ENCODE measurements at places on chromosomes 5 and 9.

DNA sequence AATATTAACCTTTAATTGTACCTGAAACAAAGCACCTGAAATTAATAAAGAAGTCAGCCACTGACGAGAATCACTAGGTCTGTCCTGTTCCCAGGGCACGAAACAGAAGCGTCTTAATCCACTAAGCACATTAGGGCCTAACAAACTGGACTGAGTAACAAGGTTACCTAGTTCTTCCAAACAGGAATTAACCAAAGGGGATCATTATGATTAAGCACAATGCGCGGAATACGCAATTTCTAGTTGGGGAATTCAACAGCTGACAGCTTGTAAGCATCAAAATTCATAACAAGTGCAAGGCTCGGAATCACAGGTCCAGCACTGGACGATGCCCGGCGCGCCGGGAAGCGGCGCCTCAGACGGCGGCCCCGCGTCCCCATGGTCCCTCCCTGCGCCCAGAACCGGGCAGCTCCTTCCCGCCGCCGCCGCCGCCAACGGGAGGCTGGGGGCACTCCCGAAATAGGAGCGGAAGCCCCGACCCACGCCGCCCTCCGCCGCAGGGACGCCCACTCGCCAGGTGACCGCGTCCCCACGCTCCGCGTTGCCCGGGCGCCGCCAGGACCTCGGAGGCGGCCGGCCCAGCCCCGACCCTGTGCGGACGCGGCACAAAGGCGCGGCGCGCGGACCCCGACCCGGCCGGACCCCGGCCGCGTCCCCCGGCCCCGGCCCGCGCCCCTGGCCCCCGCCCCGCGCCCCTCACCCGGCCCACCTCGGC lies 898 bp downstream of the CAMSAP1 start:
- peak; percentile 12 for DNase-seq

DNA sequence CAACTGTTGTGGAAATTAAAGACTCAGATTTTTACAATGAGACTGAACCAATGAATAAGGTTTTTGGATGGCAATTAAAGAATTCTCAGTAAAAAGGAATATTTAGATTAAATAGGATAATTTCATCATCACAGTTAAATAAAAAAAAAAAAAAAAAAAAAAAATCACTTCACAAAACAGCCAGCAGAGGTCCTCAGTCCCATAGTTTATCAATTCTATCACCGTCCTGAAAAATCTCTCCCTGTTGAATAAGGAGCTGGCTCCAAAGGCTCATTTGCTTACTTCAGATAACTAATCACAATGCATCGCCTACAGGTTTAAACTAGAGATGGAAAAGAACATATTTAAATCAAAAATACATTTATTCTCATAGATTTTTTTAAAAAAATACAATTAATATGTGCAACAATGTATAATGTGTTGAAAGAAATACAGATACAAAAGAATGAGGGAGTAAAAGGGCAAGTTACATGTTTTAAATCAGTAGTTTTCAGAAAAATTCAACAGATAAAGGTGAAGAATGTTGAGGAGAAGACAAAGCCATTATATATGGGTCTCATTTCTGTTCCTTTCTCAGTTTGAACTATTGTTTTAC lies 175.8 kb upstream of the CHD1 start:
- DNase-seq: peak; percentile 27

GRCh38 chr5:6737043-6737941 lies 24.1 kb downstream of the TENT4A start:
- DNase-seq: no peak

GRCh38 chr5:147346006-147346561 lies 111.3 kb downstream of the STK32A start:
- DNase-seq: no peak

DNA sequence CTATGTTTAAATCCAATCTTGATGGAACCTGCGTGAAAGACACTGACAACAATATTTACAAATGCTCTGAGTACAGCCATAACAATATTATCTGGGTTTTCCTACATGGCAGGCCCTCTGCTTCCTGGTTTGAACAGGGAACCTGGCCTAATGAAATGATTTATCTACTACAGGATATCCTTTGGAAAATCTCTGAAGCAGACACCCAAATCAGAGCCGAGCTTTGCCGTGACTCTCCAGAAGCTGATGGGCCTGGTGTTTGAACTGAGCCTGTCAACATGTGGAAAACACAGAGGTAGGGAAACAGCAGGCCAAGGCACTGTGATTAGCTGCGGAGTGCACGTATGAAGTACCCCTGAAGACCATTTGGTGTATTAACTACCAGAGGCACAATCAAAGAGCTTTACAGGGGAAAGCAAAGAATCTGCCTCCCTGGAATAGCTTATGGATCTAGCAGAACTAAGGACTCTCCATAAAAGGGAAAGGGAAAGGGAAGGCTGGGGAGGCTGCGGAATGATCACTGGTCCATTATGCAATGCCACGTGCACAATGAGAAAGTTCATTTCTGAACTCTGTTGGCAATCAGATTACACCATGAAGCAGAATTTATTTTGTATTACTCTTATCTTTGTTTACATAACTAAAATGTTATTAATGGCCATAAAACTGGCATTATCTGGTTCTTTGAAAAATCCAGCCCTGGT lies 321.9 kb downstream of the EBF1 start:
- DNase-seq: no peak

DNA sequence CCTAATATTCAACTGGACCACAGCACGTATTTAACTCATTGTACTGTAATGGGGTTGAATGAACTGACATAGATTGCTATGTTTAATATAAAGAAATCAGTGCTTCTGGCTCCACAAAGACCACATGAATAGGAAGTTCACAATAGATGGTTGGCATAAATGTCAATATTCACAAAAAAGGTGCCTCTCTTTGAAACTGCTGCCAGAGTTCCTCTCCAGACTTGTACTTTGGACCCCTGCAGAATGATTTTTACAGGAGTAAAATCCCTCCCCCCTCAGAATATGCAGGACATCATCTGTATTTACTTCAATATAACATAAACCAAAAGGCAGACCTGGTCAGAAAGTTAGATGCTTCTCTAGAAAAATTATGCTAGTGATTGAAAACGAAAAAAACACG lies 508.5 kb upstream of the DAP start:
- no peak for DNase-seq

- no peak for DNase-seq
Measured at GRCh38 chr5:100553209-100553608, 18.0 kb downstream of the FAM174A start.

DNA sequence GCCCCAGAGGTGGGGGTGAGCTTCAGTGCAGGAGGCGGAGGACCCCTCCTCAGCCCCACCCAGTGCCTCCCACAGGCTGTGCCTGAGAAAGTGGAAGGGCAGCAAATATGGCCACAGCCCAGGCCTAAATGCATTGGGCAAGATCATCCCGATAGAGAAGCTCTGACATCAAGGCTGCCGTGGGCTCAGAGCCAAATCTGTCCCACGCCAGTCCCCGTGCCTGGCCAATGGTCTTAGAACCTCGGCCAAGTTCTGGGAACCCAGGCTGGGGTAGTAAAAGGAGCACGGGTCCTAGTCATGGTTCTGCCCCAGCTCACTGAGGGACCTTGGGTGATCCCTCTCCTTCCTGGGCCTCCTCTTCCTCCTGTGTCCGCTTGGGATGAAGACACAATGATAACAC lies 27.7 kb upstream of the TNIP1 start:
- no peak for DNase-seq

- no peak for DNase-seq
Measured at GRCh38 chr5:39599721-39600431, 175.1 kb upstream of the DAB2 start.

- DNase-seq: peak; percentile 60
Measured at GRCh38 chr5:180209137-180209581, at the start of gene RASGEF1C. Gene RASGEF1C, minus strand, starts transcription at chr5:180209211. Its CDS starts 71,159 bp downstream, at chr5:180138052.

- DNase-seq: no peak
Measured at GRCh38 chr9:117771136-117771535, 66.9 kb downstream of the TLR4 start.

DNA sequence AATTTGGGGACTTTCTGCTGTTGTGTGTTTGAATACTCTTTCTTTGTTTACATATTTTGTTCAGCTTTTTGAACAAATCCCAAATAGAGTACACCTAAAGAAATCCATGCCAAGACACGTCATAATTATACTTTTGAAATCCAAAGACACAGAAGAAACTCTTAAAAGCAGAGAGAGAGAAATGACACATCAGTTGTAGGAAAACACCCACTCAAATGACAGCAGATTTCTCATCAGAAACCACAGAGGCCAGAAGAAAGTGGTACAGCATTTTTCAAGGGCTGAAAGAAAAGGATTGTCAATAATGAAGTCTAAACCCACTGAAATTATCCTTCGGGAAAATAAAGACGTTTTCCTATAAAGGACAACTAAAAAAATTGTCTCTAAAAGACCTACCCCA lies 378.6 kb downstream of the GADD45G start:
- DNase-seq: no peak

DNA sequence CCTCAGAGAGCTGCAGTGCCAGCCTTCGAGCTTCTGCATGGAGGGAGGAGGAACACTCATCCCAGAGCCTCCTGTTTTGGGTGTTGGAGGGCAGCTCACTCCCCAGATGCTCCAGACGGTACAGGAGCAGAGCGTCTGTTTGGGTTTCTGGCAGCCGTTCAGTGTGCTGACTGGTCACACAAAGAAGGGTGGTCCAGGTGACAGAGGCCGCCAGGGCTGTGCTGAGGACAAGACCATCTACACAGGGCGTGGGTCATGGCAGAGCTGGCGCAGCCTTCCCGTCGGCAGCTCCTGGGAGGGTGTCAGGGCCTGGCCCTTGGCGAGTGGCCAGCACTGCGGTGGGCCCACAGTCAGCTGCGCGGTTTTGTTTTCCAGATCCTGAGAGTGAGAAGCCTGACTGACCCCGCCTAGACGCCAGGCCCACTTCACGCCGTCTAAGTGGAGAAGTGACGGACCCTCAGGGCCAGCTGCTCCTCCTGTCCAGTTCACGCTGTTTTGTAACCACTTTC lies 131.4 kb upstream of the FAM120A start:
- no peak for DNase-seq

DNA sequence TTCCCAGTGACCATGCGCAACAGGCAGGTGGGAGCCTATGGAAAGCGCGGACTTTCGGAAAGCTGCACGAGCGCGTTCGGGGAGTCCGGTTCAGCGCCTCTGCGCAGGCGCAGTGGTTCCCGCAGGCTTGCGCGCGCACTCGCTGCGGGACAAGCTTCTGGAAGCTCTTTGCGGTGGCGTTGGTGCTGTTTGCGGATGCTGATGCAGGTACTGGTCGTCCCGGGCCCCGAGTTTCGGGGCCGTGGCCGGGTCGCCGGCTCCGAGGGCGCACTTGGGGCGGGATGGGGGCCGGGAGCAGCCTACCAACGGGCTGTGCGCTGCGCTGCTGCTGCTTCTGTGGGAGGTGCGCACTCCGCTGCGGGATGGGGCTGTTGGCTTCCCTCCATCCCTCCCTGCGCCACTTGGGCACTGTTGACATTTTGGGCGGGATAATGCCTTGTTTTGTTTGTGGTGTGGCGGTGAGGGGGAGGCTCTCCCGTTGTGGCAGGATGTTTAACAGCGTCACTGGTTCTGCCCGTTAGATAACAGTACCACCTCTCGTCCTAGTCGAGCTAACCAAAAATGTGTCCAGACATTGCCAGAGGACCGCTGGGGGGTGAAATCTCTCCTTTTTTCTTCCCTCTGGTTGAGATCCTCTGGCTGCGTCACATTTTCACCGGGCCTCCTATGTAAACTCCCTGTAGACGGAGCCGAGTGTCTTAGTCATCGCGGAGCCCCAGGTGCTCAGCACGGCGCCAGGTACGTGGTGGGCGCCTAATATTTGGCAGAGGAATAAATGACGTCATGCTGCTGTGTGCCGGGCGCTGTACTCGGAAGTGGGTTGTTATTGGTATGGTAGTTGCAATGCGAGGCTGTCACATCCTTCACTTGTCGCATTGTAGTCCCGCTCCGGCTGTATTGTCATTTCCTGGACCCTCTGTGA lies at the start of gene ZNF483:
Gene ZNF483 (plus strand): TSS at position 124 of the 922 bp plus-strand sequence. CDS start 2,217 bp downstream, outside the sequence.
- DNase-seq: peak; percentile 74

DNA sequence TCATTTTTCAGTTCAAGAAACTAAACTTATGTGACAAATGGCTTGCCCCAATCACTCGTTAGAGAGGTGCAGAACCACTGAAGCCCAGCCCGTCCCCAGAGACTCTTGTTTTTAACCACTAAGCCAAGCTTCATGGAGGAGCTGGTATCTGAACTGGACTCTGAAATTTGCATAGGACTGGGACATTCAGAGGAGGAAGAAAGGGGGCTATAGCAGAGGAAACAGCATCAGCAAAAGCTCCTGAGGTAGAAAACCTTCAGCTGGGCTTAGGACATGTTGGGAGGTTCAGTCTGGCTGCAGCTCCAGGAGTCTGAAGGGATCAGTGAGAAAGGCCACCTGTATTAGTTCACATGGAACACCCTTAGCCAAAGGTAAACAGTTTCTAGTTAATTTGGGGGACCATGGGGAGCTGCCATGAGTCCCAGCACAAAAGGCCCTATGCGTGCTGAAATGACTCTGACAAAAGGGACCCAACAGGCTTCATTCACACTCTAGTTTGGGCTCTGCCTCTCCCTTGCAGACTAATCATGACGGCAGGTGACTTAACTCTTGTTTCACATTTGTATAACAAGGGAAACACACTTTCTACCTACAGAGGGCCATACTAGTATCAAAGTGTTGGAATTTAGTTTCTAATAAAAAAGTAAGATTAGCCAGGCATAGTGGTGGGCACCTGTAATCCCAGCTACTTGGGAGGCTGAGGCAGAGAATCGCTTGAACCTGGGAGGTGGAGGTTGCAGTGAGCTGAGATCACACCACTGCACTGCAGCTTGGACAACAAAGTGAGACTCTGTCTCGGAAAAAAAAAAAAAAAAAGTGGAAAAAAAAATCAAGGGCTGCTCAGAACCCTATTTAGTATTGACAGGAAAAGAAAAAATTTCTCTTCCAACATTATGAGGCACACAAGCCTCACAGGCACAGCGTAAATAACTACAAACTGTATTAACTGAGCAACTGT lies 10.2 kb downstream of the FBXO10 start:
- DNase-seq: no peak

- DNase-seq: no peak
Measured at GRCh38 chr9:116844621-116845020, 157.5 kb downstream of the TRIM32 start.
